ENCODE measurements at places on chromosomes 3 and 15.
A peak's percentile ranks its signal among the peaks of the same experiment; 100 is the strongest.

DNA sequence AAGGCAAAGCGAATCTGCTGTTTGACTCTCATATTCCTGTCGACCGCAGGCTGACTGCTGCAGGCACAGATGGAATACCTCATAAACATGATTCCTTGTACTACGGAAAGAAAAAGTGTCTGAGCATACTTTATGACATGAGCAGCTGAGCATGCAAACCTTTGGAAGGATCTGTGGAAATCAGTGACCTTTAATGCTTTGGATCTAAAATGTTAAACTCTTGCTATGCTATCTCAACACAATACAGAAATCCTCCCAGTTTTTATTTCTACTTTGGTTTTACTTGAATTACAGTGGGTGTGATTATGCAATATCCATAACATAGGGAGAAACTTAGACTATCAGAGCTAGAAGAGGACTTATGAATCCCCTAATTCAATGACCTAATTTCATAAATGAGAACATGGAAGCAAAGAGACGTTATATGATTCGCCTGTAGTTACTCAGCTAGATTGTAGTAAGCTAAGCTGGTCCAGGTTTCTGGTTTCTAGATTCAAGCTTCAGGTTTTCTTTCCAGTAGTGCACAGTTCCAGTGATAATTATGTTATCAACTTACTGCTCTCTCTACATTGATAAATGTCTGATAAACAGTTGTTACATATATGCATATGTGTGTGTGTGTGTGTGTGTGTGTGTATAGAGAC, 127.6 kb upstream of the GBE1 start:
- DNase-seq: no peak

DNA sequence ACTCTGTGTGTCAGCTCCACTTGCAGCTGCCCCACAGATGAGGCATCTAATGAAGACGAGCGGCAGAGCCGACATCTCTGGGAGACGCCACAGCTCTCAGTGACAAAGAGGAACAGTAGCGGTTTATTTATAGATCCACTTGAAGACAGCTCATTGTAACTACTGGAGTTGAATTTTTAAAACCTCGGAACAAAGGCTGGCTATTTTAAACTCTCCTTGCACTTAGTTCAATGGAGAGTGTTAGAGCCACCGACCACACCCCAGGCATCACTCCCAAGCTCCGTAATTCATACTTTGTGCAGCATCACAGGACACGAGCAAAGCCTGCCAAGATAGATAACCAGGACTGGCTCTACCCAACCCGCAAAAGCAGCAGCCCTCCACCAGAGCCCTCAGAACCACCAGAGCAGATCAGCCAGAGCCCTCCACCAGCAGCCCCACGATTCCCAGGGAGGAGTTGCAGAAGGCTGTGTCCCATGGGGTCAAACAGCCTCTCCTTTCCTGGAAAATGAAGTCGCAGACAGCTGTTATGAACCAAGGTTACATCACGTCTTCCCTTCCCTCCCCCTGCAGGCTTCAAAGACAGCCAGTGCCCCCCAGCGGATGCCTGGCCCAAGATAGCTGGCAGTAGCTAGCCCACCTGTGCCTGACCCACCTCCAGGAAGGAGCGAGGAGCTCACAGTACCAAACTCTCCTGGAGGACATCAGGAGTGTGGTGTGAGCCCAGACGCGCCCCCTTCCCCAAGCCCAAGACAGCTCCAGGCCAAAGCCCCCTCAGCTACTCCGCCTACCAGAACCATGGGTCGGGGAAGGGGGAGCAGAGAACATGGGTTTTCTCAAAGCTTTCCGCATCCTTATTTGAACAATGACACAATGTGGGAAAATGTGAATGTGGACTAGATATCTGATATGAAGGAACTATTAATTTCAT, 45.7 kb downstream of the POC1A start:
- no peak for DNase-seq

DNA sequence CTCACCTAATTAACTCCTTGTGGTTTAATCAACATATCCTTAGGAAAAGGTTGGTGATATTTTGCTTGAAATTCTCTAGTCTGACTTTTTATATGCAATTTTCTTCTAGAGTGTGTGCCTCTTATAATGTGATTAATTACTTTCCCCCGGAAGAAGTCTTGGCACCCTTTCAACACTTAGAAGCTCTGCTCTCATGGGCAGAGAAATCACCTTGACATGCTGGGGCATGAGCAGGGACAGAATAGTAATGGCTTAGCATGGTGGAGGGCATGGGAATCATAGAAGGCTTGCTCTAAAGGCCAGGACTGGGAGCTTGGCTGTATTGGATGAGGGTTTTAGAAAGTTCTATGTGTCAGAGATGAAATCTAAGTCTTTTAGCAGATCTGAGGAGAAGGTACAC, 293.5 kb downstream of the AGBL1 start:
- DNase-seq: no peak

GRCh38 chr15:82931221-82931620, 21.3 kb downstream of the HOMER2 start:
- DNase-seq: peak; percentile 37

- DNase-seq: no peak
Observed at GRCh38 chr3:177286034-177286433, 88.8 kb upstream of the TBL1XR1 start.

DNA sequence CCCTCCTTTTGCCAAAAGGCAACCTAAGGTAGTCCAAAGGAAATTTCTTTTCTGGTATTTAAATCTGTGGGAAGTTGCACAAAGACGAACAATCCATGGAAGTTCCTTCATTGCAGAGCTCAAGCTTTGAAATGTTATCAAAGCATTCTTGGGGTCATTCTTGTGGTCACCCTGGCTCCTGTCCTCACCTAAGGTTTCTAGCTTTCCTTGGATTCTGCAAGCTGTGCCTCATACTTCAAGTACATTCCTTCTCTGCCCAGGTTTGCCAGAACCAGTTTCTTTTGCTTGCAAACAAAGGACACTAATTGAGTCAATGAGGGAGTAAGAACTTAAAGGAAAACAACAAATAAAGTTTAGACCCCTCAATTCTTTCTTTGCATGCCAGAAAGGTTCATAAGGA, 329.8 kb upstream of the PDZRN3 start:
- peak; percentile 92 for DNase-seq

DNA sequence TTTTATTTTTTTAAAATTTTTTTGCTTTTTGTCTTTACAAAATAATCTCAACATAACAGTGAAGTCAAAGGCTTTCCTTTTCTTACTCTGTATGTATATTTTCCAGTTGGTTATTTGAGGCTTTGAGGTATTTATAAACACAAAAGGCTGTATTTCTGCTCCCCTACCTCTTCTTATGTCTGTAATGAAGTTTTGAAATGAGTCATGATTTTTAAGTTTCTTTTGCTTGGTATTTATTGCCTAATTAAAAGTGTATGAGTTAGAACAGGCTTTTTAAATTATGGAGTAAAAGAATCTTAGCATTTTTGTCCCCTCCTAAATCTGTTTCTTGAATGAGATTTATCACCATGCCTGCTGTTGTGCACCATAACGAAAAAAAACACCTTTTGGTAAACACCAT, 66.0 kb downstream of the DCUN1D1 start:
- DNase-seq: no peak

- DNase-seq: no peak
Observed at GRCh38 chr15:73183071-73183470, 130.8 kb downstream of the NEO1 start.

DNA sequence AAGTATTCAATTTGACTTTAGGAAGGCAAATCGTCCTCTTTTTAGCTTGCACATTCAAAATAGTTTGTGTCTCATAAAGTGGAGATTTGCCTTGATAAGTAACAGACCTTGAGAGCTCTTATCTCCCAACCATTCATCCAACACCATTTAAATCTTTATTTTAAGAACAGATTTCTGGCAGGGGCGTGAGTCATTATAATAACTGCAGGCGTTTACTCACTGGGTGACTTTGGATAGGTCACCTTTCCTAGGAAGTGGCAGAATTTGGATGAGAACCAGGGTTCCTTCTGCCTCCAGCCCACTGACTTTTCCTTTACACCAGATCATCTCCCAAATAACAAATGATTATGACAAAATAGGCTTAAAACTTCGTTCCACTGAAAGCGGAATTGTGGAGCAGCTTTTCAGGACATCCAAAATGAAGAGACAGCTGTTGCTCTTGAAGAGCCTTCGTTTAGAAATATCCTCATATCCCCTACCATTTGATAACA, 5.0 kb downstream of the LMCD1 start:
- no peak for DNase-seq

DNA sequence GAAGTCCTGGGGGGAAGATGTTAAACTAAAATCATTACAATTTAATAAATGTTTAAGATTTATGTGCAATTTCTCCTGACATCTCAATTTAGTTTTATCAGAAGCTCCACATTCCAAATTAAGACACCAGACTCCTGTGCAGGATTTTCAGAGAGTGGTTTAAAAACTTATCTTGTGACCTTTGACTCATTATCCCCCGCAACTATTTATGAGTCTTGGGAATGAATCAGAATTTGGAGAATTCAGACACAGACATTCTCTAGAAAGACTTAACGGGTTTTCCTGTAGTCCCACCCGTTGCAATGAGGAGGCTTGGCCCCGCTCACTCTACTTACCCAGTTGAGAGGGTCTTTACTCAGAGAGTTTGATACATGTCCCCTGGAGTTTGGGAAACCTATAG, 7.1 kb downstream of the OR5K2 start:
- no peak for DNase-seq

GRCh38 chr3:229183-229661, 32.7 kb downstream of the CHL1 start:
- DNase-seq: peak; percentile 82

- DNase-seq: no peak
Observed at GRCh38 chr3:182516597-182517336, 276.5 kb upstream of the ATP11B start.

DNA sequence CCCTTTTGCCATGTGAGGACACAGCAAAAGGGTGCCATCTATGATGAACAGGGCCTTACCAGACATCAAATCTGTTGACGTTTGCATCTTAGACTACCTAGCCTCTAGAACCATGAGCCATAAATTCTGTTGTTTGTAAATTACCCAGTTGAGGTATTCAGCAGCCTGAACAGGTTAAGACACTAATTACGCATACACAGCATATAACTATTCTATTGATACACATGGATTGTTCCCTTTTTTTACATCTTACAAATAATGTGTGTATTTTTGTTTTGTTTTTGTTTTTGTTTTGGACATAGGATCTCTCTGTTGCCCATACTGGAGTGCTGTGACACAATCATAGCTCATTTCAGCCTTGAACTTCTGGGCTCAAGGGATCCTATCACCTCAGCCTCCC, 255.5 kb downstream of the OPA1 start:
- no peak for DNase-seq

- peak; percentile 98 for DNase-seq
Observed at GRCh38 chr3:130746246-130747039, at the start of gene PIK3R4. TSS of gene PIK3R4 (minus strand) at chr3:130746829. CDS start at chr3:130745218, 1,611 bp downstream.

DNA sequence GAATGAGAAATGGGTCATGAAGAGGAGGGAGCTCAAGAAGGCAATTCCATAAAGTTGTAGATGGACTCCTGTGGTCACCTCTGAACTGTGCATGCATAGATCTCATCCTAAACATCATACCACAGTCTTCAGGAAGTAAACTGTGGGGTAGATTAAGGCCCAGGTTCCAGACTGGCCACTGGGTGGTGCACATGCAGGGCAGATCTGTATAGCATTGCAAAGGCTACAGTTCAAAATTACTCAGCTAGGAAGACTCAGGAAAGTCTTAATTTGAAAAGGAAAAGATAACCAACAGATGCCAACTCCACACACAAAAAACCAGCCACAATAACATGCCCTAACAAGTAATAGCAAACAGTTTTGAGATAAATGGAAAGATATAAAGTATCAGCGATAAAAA, 20.3 kb downstream of the KY start:
- no peak for DNase-seq

GRCh38 chr15:98207928-98208327, 247.4 kb downstream of the ARRDC4 start:
- DNase-seq: no peak

- DNase-seq: no peak
Observed at GRCh38 chr3:42706721-42707619, 4.4 kb upstream of the HHATL start.

- peak; percentile 96 for DNase-seq
Observed at GRCh38 chr15:41944313-41944940, 27.9 kb downstream of the EHD4 start.

DNA sequence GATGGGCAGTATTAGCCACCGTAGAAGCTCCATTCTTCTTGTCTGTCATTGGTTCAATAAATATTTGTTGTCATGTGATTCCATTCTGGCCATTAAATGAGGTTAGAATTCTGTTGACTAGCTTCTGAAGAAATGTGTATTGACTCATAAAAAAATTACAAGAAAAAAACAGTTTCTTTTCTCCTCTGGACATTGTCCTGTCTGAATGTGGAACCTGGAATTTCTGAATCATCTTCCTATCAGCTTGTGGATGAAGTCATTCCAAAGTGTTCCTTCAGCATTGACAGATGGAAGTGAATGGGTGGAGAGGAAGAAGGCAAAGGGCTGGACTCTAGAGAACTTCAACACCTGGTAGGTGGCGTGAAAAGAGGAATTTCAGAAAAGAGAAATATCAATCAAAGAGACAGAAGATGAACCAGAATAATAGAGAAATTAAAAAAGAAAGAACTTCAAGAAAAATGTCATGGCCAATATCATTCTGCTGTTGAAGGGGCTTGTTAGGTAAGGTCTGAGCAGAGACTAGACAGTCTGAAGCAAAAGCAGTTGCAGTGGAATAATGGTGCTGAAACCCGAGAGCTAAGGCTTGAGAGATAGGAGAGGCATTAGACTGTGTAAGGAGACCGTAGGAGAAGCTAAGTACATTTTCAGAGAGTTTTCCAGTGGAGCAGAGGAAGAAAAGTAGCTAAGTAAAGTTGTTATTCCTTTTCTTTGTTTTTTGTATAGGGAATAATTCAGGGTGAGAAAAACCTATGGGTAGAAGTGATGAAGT, 806.6 kb downstream of the SQOR start:
- DNase-seq: peak; percentile 1
